Left renal cortex interstitium (tissue), 4 donors: ENCODE measurements at places on chromosomes 7 and 10. TPM values are rescaled to one million over a fixed set of nuclear protein-coding genes. Genes with fewer than 3 reads are reported as not detected.

- DNase-seq, result no peak
These were observed 79.0 kb upstream of the EMX2 start for GRCh38 chr10:117463545-117463920.

Gene TRIM50
- 0.41 TPM for polyA plus RNA-seq

- DNase-seq, result no peak
These were observed 705.5 kb downstream of the AUTS2 start for GRCh38 chr7:70303780-70304179.

- no peak for DNase-seq
These were observed 25.8 kb upstream of the SFMBT2 start for GRCh38 chr10:7436490-7437100.

DNA sequence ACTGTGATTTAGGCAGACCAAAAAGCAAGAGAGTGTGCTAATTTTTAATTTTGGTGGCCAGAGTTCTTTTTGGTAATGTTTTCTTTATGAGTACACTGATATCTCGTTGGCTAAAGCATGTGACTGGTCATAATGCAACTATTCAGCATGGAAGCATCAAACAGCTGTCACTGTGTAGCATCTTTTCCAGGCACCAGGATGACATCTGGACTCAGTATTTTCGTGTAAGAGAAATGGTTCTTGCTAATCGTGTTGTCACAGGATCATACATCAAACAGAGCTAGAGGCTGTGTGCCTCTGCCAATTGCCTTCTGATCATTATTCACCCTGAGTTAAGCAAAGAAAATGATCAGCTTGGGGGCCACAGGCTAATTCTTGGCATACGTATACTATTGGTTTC lies 118.9 kb downstream of the SND1 start:
- no peak for DNase-seq
